ENCODE measurements at places on chromosomes 3 and 15.

GRCh38 chr15:47405365-47406162, 311.7 kb upstream of the SEMA6D start:
- no peaks in the 10 kb centered on the region for H3K27me3 ChIP-seq
- no peak overlapping the region for H3K27ac ChIP-seq
- H3K36me3 ChIP-seq: no peaks in the 10 kb centered on the region

DNA sequence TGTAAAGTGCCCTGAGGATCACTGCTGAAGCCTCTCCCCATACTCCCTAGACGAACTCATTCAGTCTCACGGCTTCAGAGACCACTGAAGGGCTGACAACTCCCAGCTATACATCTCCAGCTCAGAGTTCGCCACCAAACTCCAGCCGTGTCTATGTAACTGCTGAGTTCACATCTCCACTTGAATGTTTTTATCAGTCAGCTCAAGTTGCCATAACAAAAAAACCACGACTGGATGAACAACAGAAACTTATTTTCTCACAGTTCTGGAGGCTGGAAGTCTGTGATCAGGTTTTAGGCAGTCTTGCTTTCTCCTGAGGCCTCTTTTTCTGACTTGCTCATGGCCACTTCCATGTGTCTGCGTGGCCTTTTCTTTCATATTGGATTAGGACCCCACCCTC, 223.0 kb upstream of the LRRFIP2 start:
- no peaks in the 10 kb centered on the region for H3K27me3 ChIP-seq
- no peaks in the 10 kb centered on the region for H3K4me1 ChIP-seq

GRCh38 chr3:153210146-153210545, 48.1 kb downstream of the RAP2B start:
- H3K36me3 ChIP-seq: no peaks in the 10 kb centered on the region
- peak overlapping the region; percentile 82 for H3K27ac ChIP-seq

DNA sequence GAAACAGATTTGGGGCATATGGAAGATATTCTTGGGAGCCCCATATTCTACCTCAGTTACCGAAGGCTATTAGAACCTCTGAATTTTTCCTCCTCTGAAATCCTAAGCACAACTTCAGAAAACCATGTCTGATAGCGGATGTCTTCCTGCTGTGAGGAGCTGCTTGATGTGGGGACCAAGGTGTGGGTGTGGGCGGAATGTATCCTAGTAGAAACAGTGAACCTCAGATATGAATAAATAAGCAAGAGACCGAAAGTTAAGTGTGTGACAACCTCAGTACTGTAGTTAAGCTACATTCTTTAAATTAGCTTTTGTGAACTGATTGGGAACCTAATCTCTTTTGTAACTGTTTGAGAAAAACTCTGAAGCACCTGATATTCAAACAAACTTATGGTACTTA, 46.9 kb downstream of the SENP2 start:
- H3K36me3 ChIP-seq: peaks cover 30% of the 10 kb centered on the region
- no peaks in the 10 kb centered on the region for H3K4me1 ChIP-seq
- H3K27me3 ChIP-seq: peaks cover 4% of the 10 kb centered on the region
- DNase-seq: no peak

GRCh38 chr15:57281321-57281720, 95.0 kb upstream of the CGNL1 start:
- no peaks in the 10 kb centered on the region for H3K27me3 ChIP-seq
- peaks cover 22% of the 10 kb centered on the region for H3K36me3 ChIP-seq
- peaks cover 43% of the 10 kb centered on the region for H3K4me1 ChIP-seq
- H3K4me3 ChIP-seq: peak overlapping the region; percentile 30
- DNase-seq: peak; percentile 42
- peak overlapping the region; percentile 30 for H3K27ac ChIP-seq

- peak overlapping the region; percentile 40 for H3K27ac ChIP-seq
- H3K4me1 ChIP-seq: peaks cover 44% of the 10 kb centered on the region
- H3K36me3 ChIP-seq: peaks cover 2% of the 10 kb centered on the region
- H3K27me3 ChIP-seq: no peaks in the 10 kb centered on the region
Observed at GRCh38 chr3:190362258-190362657, 25.7 kb upstream of the CLDN16 start.

GRCh38 chr15:58190419-58190818, 52.2 kb downstream of the AQP9 start:
- no peak overlapping the region for H3K27ac ChIP-seq
- no peak overlapping the region for H3K4me3 ChIP-seq
- peaks cover 6% of the 10 kb centered on the region for H3K27me3 ChIP-seq
- H3K4me1 ChIP-seq: peaks cover 23% of the 10 kb centered on the region

- no peaks in the 10 kb centered on the region for H3K27me3 ChIP-seq
- DNase-seq: no peak
- H3K4me1 ChIP-seq: peaks cover 32% of the 10 kb centered on the region
- no peak overlapping the region for H3K4me3 ChIP-seq
- H3K36me3 ChIP-seq: no peaks in the 10 kb centered on the region
- no peak overlapping the region for H3K27ac ChIP-seq
Observed at GRCh38 chr3:197019021-197019420, 10.6 kb downstream of the MELTF start.

GRCh38 chr3:150020527-150020926, 49.8 kb upstream of the PFN2 start:
- no peak overlapping the region for H3K27ac ChIP-seq
- no peak overlapping the region for H3K4me3 ChIP-seq
- no peaks in the 10 kb centered on the region for H3K36me3 ChIP-seq
- H3K27me3 ChIP-seq: no peaks in the 10 kb centered on the region
- H3K4me1 ChIP-seq: peaks cover 35% of the 10 kb centered on the region
- no peak for DNase-seq

DNA sequence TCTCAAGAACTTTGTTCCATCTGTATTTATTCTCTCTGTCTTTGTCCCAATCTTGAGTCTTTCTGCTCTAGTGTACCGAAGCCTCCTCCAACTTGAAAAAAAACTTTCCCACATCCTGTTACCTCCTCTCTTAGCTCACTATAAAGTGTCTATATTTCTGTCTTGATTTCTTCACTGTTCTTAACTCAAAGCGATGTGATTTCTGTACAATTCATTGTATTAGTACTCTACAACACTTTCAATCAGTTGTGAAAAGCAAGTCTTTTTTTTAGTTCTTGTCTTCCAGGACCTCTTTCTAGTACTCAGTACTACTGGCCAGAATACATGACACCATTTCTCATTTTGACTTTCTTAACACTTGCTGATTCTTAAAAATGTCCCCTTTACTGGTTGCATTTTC, 353.5 kb upstream of the SATB1 start:
- no peak overlapping the region for H3K27ac ChIP-seq
- no peaks in the 10 kb centered on the region for H3K27me3 ChIP-seq
- DNase-seq: no peak
- H3K4me1 ChIP-seq: peaks cover 33% of the 10 kb centered on the region
- no peak overlapping the region for H3K4me3 ChIP-seq
- H3K36me3 ChIP-seq: no peaks in the 10 kb centered on the region

DNA sequence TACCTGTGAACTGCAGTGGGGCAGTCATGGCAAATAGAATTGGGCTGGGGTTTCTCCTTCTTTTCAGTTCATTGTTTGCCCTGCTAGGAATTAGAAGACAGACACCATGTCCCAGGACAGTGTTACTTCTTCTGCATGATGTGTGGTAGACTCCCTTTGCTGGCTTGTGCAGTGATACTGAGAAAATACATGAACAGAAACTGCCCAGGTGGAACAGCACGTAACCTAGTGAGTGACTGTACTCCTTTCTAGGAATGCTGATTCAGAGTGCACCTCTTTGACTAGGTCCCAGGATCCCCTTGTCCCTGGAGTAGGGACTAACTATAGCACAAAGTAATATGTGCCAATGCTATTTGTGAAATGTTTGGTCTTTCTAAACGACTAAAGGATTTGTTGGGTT, 10.7 kb upstream of the SLC22A13 start:
- H3K36me3 ChIP-seq: peaks cover 44% of the 10 kb centered on the region
- peaks cover 5% of the 10 kb centered on the region for H3K4me1 ChIP-seq
- H3K4me3 ChIP-seq: no peak overlapping the region
- no peaks in the 10 kb centered on the region for H3K27me3 ChIP-seq

DNA sequence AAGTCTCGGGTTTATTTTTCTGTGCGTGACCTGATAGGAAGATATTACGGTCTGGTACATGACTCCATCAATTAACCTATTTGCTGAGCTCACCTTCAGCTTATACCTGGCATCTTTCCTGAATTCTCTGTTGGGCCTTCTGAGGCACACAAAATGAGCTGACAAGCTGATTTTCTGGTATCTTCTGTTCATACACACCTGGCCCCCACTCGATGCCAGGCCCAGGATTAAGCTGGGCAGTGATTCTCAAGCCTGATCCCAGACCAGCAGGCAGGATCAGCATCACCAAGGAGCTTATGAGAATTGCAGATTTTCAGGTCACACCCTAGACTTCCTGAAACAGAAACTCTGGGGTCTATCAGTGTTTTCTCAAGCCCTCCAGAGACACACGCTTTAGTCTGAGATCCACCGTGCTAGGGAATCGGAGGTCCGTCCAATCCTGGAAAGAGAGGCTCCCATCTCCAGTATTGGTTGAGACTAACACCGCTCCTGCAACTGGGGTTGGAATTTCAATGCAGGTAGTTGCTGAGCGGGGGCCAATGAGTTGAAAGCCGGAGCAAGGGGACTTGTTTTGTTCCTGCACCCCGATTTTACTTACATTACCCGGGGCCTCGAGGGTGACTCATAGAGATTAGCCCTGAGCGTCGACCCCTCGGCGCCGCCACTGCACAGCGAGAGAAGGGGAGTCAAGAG, 636 bp upstream of the EIF1B start:
- H3K27me3 ChIP-seq: no peaks in the 10 kb centered on the region
- peaks cover 33% of the 10 kb centered on the region for H3K36me3 ChIP-seq
- peak overlapping the region; percentile 97 for H3K4me3 ChIP-seq
- peaks cover 18% of the 10 kb centered on the region for H3K4me1 ChIP-seq
- DNase-seq: no peak

DNA sequence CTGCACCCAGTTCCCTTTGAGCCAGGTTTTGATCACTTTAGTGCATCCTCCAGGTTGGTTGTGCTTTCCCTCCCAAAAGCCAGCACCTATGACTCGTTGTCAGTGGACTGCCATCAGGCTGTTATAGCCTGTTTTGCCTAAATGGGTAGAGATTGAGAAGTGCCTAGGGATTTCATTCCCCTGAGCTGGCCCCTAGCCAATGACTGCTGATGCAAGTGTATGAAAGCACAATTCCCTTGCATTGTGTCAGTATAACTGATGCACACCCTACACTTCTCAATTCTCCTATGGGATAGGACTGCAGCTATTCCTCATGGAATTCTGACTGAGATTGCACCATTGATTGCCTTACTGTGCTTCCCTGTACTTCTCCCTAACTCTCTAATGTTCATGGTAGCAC, 102.1 kb upstream of the ARPP21 start:
- H3K36me3 ChIP-seq: no peaks in the 10 kb centered on the region
- H3K4me3 ChIP-seq: no peak overlapping the region
- no peak overlapping the region for H3K27ac ChIP-seq
- H3K27me3 ChIP-seq: no peaks in the 10 kb centered on the region
- H3K4me1 ChIP-seq: 0 out of 2 replicates have a peak, but pooled peaks cover 2% of the 10 kb centered on the region

- H3K27ac ChIP-seq: no peak overlapping the region
- no peak overlapping the region for H3K4me3 ChIP-seq
- H3K27me3 ChIP-seq: no peaks in the 10 kb centered on the region
- no peaks in the 10 kb centered on the region for H3K36me3 ChIP-seq
Observed at GRCh38 chr3:183324083-183324482, 71.0 kb downstream of the B3GNT5 start.

DNA sequence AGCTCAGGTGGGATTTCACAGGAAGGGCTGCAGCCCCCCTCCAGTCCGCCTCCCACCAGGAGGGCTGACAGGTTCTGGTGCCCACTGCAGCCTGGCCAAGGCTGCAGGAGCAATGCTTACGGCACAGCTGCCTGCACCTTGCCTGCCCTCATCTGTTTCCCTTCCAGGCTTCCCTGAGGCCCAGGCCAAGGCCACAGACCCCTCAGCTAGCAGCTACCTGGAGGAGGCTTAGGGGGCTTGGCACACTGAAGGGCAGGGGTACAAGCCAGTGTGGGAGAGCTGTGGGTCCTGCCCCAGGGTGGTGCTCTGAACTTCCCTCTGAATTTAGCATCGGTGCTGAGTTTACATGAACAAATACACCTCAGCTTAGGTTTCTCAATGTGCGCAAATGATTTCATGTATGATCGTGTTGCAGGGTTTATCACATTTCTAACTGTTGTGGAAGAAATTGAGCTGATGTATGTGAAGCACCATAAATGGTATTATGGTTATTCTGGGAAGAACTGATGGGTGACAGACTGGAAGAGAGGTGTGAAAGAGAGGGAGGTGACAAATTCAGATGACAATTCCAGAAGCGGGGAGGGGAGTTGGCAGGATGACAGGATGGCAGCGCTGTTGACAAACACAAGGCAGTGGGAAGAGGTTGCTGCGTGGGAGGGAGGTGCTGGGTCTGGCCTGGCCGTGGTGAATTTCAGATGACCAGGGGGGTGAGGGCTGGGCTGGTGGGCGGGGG, 6.1 kb downstream of the RHCG start:
- H3K27me3 ChIP-seq: peaks cover 37% of the 10 kb centered on the region
- H3K36me3 ChIP-seq: no peaks in the 10 kb centered on the region
- DNase-seq: no peak
- no peak overlapping the region for H3K27ac ChIP-seq

DNA sequence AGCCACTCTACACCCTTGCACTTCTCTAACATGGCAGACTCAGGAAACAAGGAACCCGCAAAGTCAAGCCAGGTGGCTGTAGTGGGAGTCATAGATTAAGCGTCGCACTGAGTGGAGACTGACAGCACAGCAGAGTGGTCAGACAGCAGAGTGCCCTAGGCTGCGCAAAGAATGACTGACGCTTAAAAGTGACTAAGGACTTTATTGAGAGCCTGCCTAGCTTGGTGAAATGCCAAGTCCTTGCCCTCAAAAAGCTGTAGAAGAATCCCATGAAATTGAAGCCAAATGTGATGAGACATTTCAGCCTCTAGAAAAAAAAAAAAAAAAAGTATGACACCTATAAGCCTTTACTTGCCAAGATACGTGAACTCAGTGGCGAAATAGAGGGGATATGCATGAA, 30.2 kb downstream of the NCEH1 start:
- H3K27me3 ChIP-seq: no peaks in the 10 kb centered on the region
- H3K4me1 ChIP-seq: peaks cover 44% of the 10 kb centered on the region
- no peak overlapping the region for H3K4me3 ChIP-seq

DNA sequence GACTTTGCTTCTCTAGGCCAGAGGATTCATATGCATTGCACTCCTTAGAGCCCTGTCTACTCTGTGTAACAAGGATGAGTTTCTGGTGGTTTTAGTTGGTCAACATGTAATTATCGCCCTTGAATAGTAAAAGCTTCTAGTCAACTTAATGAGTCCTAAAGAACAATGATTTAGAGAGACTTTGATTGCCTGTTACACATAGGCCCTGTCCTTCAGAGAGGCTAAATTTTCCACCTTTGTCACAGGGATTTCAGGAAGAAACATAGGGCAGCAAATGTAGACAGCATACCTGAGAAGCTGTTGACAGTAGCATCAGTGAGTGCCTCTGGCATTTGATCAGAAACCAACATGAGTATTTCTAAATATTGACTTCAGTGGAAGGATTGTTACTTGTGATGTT, 7.1 kb downstream of the BTLA start:
- H3K4me3 ChIP-seq: no peak overlapping the region
- H3K4me1 ChIP-seq: no peaks in the 10 kb centered on the region
- H3K36me3 ChIP-seq: peaks cover 5% of the 10 kb centered on the region
- H3K27me3 ChIP-seq: no peaks in the 10 kb centered on the region
- H3K27ac ChIP-seq: no peak overlapping the region

- no peak overlapping the region for H3K27ac ChIP-seq
- no peak for DNase-seq
- H3K4me1 ChIP-seq: peaks cover 3% of the 10 kb centered on the region
- H3K27me3 ChIP-seq: no peaks in the 10 kb centered on the region
- H3K4me3 ChIP-seq: no peak overlapping the region
Observed at GRCh38 chr3:23377928-23378672, 175.0 kb downstream of the UBE2E2 start.

- H3K36me3 ChIP-seq: peaks cover 46% of the 10 kb centered on the region
- no peaks in the 10 kb centered on the region for H3K27me3 ChIP-seq
- DNase-seq: no peak
- peak overlapping the region; percentile 42 for H3K27ac ChIP-seq
Observed at GRCh38 chr3:50316657-50317242, 5.8 kb downstream of the HYAL2 start.

Measured in WTC11 (cell line).